Astrocyte (in vitro differentiated cells and primary cell): ENCODE measurements at places on chromosomes 12 and 14.

DNA sequence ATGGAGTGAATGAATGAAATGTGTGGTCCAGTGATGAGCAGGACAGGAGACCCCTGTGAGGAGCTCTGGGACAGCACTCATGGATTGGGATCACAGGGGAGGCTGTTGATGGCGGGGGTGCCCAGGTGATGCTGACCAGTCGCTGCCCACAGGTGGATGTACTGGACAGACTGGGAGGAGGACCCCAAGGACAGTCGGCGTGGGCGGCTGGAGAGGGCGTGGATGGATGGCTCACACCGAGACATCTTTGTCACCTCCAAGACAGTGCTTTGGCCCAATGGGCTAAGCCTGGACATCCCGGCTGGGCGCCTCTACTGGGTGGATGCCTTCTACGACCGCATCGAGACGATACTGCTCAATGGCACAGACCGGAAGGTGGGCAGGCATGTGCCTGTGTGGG is 13.3 kb upstream of the LRP1-AS start:
- no peak overlapping the region for H3K4me3 ChIP-seq
- H3K27me3 ChIP-seq = no peaks in the 10 kb centered on the region
- peaks cover 14% of the 10 kb centered on the region for H3K4me1 ChIP-seq
- H3K27ac ChIP-seq = no peak overlapping the region
- peaks cover 72% of the 10 kb centered on the region for H3K36me3 ChIP-seq

DNA sequence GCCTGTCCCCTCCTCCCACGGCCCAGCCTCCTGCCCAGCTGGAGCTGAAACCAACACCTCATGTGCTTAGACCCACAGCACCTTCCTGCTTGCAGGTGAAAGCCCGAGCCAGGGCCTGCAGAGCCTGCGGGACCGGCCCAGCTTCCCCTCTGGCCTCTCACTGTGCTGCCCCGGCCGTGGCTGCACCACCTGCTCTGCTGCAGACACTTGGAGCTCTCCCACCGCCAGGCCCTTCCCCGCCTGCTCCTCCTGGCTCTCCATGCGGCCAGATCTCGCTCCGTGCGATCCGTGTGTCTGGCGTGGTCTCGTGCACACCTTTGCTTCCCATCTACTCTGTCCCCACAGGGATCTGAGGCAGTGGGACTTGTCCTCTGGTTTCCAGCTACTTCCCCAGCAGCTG is 72.2 kb upstream of the FBRSL1 start:
- H3K4me3 ChIP-seq = no peak overlapping the region
- DNase-seq = no peak
- H3K27ac ChIP-seq = no peak overlapping the region
- H3K36me3 ChIP-seq = no peaks in the 10 kb centered on the region
- peaks cover 30% of the 10 kb centered on the region for H3K27me3 ChIP-seq
- no peaks in the 10 kb centered on the region for H3K4me1 ChIP-seq

DNA sequence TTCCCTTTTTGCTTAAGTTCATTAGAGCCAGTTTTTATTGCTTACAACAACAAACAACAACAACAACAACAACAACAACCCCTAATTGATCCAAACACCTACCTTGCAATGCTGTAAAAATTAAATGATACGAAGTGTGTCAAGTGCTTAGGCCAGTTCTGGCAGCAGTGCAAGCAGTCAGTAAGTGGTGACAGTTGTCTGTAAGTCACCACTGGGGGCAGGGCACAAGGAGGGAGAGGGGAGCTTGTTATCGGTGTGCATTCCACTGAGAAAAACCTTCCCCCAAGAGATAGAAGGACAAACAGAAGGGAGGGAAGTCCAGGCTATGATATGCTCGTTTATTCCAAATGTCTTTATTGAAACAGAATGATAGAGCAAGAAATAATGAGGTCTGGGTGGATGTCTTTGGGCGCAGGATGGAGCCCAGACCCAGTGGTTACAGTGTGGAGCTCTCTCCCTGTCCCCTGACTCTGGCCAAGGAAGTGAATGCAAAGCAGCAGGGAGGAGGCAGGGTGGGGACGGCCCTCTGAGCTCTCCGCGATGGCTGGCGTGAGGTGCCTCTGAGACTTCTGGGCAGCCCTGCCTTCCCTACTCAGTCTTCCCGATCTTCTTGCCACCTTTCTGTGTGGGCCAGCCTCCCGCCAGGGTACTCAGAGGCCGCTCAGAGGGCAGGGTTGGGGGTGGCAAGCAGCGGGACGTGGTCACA is 6.5 kb downstream of the SLC22A17 start:
- H3K36me3 ChIP-seq = no peaks in the 10 kb centered on the region
- H3K27ac ChIP-seq = no peak overlapping the region
- H3K4me3 ChIP-seq = no peak overlapping the region
- DNase-seq = no peak
- H3K4me1 ChIP-seq = no peaks in the 10 kb centered on the region
- peaks cover 3% of the 10 kb centered on the region for H3K27me3 ChIP-seq

DNA sequence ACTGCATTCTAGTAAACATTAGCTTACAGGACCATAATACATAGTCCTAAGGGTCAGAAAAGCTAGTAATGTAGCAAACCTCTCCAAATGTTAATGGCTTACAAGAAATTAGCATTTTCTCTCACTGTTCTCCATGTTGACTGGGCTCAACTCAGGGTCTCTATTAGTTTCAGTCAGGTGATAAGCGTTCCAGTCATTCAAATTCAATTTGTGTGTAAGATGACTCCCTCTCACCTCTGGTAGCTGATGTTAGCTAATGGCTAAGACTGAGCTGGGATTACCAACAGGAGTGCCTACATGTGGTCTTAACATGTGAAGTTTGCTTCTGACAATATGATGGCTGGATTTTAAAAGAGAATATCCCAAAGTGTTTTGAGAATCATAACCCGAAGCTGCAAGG is 630.5 kb upstream of the USP15 start:
- H3K4me3 ChIP-seq = no peak overlapping the region
- H3K27me3 ChIP-seq = no peaks in the 10 kb centered on the region
- no peaks in the 10 kb centered on the region for H3K4me1 ChIP-seq

DNA sequence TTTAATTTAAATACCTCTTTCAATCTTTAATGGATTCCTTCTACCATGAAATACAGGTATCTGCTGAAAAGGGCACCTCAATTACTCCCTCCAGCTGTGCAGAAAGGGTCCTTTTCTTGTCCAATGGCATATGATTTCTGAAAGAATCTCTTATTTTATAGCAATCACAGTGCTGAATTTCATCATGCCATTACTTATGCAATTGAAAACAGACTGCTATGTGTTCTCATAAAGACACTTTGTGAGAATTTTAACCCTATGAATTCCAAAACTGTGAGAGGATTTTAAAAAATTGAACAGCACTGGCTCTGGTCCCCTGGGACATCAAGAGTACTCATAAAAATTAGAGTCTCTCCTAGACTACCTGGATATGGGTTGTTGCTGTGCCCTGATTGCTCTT is 45.9 kb upstream of the CNOT2 start:
- no peak overlapping the region for H3K4me3 ChIP-seq
- H3K4me1 ChIP-seq = no peaks in the 10 kb centered on the region
- no peak overlapping the region for H3K27ac ChIP-seq
- H3K27me3 ChIP-seq = no peaks in the 10 kb centered on the region
- H3K36me3 ChIP-seq = no peaks in the 10 kb centered on the region

DNA sequence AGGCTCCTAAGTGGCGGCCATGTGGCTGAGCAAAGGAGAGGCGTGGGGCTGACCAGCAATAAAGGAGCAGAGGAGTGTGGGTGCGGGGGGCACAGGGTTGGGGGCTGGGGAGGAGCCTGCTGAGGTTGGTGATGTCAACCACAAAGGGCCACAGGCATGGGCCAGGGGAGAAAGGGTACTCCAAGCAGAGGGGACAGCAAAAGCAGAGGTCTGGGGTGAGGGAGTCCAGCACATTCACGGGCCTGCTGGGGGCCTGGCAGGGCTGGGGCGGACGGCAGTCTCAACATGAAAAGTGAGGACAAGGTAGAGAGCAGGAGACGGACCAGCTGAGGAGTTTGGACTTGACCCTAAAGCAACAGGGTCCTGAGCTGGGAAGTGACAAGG is 81.7 kb downstream of the CHGA start:
- no peak overlapping the region for H3K4me3 ChIP-seq
- peaks cover 33% of the 10 kb centered on the region for H3K4me1 ChIP-seq

DNA sequence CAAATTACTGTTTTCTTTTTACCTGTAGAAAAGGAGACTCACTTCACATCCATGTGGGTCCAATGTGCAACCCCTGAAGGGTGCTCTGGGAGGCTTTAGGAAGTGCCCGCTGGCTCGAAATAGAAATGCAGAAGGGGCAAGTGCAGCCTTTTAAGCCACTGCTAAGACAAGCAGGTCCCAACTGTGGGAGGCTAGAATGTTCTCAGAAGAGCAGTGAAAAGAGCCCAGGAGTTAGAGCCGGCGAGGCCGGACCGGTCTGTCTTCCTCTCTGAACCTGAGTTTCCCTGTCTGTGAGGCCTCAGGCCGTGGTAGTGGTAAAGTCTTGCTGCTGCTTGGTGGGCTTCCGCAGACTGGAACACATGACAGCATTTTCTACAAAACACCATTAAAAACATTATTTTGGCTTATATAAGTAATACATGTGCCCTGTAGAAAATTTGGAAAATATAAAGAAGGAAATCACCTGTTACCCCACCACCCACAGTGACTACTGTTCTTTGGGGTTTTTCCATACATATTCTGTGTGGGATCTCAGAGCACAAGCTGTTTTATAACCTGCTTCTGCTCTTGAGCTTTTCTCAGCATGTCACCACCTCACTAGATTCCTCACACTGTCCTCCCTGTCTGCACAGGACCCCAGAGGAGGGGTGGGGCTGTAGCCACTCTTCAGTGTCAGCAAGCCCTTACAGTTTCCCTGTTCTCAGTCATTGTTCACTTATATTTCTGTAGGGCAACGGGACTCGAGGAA is 6.0 kb downstream of the CKB start:
- DNase-seq = no peak
- H3K4me3 ChIP-seq = no peak overlapping the region
- H3K36me3 ChIP-seq = no peaks in the 10 kb centered on the region
- H3K27me3 ChIP-seq = no peaks in the 10 kb centered on the region
- peaks cover 34% of the 10 kb centered on the region for H3K4me1 ChIP-seq
- H3K27ac ChIP-seq = no peak overlapping the region

- H3K27me3 ChIP-seq = no peaks in the 10 kb centered on the region
- H3K4me3 ChIP-seq = no peak overlapping the region
- H3K27ac ChIP-seq = no peak overlapping the region
- no peaks in the 10 kb centered on the region for H3K4me1 ChIP-seq
- DNase-seq = no peak
- peaks cover 6% of the 10 kb centered on the region for H3K36me3 ChIP-seq
Measured at GRCh38 chr14:61051051-61051450, 70.0 kb downstream of the SLC38A6 start.

DNA sequence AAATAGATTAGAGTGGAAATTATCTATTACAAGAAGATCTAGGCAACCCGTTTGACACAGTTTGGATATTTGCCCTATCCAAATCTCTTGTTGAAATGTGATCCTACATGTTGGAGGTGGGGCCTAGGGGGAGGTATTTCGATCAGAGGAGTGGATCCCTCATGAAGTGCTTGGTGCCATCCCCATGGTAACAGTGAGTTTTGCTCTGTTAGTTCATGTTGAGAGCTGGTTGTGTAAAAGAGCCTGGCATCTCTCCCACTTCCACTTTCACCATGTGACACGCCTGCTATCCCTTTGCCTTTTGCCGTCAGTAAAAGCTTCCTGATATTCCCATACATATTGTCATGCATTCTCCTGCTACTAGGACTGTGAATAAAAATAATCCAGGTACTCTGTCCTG is 66.4 kb upstream of the FLRT2 start:
- no peak for DNase-seq
- no peaks in the 10 kb centered on the region for H3K36me3 ChIP-seq
- H3K4me3 ChIP-seq = no peak overlapping the region
- H3K27ac ChIP-seq = no peak overlapping the region
- no peaks in the 10 kb centered on the region for H3K27me3 ChIP-seq
- H3K4me1 ChIP-seq = no peaks in the 10 kb centered on the region

DNA sequence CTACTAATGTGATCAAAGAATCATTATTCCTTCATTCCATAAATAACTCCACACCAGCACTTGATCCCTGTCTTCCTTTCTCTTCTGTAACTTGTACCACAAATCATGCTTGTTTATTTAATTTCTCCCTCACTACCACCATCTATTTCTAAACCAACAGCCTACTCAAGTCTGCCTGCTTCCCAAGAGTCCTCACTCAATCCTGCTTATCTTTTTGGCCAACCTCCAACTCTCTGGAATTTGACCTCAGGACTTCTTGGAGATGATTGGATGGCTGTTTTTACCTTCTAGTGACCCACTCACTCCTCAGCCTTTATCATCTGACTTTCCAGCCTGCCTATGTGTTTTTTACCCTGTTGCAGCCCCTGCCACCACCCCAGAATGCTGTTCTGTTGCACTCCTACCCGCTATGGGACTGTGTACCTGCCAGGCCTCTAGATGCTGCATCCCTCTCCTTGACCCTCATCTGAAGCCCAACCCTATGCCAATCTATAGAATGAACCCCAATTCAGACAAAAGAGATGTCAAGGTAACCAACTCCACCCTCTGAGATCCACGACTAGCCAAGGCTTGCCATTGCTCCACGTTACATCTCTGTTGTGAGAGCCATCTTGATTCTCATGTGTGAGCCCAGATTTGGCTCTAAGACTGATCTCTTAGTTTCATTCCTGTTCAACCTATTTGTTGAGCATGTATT is 150.2 kb upstream of the PLEKHG7 start:
- DNase-seq = peak; percentile 54
- peaks cover 8% of the 10 kb centered on the region for H3K4me1 ChIP-seq
- no peak overlapping the region for H3K27ac ChIP-seq
- H3K4me3 ChIP-seq = no peak overlapping the region

GRCh38 chr14:85471156-85471555 is 58.8 kb upstream of the FLRT2 start:
- peaks cover 21% of the 10 kb centered on the region for H3K4me1 ChIP-seq
- H3K27ac ChIP-seq = peak overlapping the region; percentile 76
- no peaks in the 10 kb centered on the region for H3K27me3 ChIP-seq
- DNase-seq = peak; percentile 84

DNA sequence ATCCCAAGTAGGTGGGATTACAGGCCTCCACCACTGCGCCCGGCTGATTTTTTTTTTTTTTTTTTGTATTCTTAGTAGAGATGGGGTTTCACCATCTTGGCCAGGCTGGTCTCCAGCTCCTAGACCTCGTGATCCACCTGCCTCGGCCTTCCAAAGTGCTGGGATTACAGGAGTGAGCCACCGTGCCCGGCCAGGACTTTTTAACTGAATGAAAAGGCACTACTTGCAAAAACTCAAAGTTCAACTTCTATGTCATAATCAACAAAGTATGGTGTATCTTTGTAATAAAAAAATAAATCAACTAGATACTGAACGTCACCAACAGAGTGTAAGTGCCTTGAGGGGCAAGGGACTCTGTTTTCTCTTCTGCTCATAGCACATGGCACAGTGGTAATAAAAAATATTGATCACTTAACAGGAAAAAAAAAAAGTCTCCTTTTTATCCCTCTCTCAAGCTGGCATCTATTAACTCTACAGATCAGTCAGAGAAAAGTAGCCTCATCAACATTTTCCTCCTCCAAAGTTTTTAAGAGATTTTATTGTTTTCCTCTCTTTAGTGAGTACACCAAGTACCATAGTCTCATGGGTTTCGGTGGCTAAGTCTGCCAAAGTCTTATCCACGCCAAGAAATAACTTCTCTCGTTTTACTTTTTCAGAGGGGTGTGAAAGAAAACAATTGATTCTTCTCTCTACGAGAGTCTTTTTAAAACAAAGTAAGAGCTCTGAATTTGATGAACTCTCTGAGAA is 10.6 kb upstream of the FOXN3 start:
- H3K4me1 ChIP-seq = peaks cover 39% of the 10 kb centered on the region
- no peak for DNase-seq
- no peaks in the 10 kb centered on the region for H3K27me3 ChIP-seq

GRCh38 chr14:105119408-105120025 is 49.1 kb downstream of the JAG2 start:
- H3K27ac ChIP-seq = no peak overlapping the region
- H3K36me3 ChIP-seq = no peaks in the 10 kb centered on the region
- no peaks in the 10 kb centered on the region for H3K4me1 ChIP-seq
- H3K4me3 ChIP-seq = no peak overlapping the region
- H3K27me3 ChIP-seq = peaks cover 14% of the 10 kb centered on the region
